ENCODE measurements at places on chromosomes 5 and 9. TPM values are rescaled to one million over a fixed set of nuclear protein-coding genes. Genes with fewer than 3 reads are reported as not detected.

The NUDT2 gene
- total RNA-seq, result 22.5 TPM

The PPIC gene
- total RNA-seq, result 24.3 TPM

The CDC14B gene
- total RNA-seq, result 16.0 TPM

The ASS1 gene
- total RNA-seq, result 59.9 TPM

The IL3 gene
- total RNA-seq, result not detected

The NUTM2G gene
- not detected for total RNA-seq

The TRMT10B gene
- 4.8 TPM for total RNA-seq

DNA sequence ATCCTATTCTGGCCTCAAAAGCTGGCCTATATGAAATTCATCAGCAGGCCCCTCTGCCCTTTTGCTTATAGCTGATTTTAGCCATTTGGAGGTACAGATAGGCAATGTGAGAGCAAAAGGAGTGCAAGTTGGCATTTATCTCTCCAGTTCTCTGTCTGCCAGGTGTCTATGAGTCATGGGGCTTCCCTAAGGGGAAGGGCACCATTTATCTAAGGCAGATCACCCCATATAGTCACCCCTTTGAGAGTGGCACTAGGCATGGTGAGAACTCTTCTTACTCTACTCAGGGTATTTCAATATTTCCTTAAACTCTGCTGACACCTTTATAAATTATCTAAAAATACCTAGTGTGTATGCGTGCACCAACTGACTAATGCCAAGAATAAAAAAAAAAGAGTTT, 314.7 kb upstream of the CDH6 start:
- H3K4me3 ChIP-seq, result no peak overlapping the region
- DNase-seq, result no peak
- H3K36me3 ChIP-seq, result no peaks in the 10 kb centered on the region
- no peak overlapping the region for H3K27ac ChIP-seq

DNA sequence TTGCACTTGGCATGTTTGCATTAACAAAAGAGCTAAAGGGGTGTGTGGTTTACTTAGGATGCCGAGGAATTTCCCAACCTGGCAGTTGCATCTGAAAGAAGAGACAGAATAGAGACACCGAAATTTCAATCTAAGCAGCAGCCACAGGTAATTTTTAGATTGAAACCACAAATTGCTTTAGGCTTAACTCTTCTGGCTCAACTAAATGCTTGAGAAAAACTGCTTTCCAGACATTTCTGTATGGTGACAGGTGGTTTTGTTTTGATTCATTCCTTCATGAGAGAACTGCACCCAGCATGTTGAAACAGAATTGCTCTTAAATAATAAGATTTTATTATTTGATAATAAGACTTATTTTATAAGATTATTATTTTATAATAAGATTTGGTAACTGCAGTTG, 21.5 kb downstream of the SECISBP2 start:
- no peak for DNase-seq
- H3K27ac ChIP-seq, result no peak overlapping the region
- H3K4me3 ChIP-seq, result no peak overlapping the region

- H3K36me3 ChIP-seq, result no peaks in the 10 kb centered on the region
- no peak for DNase-seq
- H3K4me1 ChIP-seq, result no peaks in the 10 kb centered on the region
- H3K4me3 ChIP-seq, result no peak overlapping the region
These were observed 104.9 kb upstream of the RAPGEF1 start for GRCh38 chr9:131844745-131845118.

GRCh38 chr9:109880276-109881169, 100.5 kb downstream of the PALM2AKAP2 start:
- peaks cover 4% of the 10 kb centered on the region for H3K4me1 ChIP-seq
- H3K27me3 ChIP-seq, result no peaks in the 10 kb centered on the region
- no peak overlapping the region for H3K27ac ChIP-seq
- DNase-seq, result no peak
- peaks cover 21% of the 10 kb centered on the region for H3K36me3 ChIP-seq

DNA sequence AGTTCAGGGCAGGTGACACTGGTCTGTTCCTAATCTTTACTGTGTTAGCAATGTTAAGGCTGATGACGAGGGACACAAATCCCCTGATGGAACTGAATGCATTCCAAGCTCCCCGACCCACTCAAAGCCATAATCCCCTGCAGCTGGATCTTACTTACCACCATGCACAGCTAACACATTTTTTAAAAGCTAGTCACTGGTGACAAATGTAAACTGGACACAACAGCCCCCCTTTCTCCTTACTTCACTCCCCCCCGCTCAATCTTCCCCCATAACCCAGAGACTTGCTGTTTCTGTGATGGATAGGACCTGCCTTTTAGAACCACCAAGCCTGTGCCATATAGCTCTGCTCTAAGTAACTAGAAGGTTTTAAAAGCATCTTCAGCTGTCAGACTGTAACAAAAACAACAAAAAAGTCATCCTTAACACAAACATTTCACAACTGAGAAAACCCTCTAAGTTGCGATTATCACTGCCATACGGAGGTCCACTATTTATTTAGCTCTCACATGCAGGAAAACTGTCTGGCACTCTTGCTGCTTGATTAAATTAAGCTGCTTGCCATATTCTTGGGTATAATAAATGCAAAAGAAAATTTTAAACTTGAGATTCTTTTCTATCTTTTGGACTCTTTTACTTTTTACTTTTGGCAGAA, 44.4 kb downstream of the BNC2 start:
- H3K27ac ChIP-seq, result peak overlapping the region; percentile 11
- no peaks in the 10 kb centered on the region for H3K36me3 ChIP-seq
- H3K4me1 ChIP-seq, result peaks cover 19% of the 10 kb centered on the region
- no peaks in the 10 kb centered on the region for H3K27me3 ChIP-seq
- H3K4me3 ChIP-seq, result no peak overlapping the region

DNA sequence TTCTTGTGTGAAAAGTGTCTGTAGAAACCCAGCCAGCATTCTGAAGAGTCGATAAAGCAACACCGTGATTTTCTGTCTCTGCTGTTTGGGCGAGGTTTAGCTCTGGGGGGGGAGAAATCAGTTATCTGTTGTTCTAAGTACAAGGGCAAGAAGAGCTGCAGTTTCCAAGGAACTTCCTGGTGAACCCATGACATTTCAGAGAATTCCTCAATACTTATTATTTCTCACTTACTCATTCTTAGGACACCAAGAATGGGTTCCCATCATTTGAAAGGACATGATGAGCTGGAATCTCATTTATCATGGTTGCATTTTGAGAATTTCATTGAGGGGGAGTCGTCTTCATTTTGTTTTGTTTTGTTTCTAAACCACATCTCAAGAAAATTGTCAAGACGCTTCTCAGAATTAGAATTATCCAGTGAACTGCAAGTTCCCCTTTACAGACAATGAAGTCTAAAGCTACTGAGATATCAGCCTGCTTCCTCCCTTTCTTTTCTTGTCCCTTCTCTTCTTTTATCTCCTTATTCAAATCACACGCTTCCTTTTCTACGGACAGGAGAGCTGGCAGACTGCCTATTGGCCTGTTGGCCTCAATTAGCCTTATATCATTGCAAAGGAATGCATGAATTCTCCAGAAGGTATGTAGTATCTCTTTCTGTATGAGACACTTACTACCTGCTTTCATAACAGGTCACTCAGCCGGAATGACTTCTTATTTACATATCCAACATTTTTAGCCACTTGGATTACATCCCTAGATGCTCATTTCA, 53.7 kb downstream of the ZNF462 start:
- DNase-seq, result peak; percentile 70
- no peaks in the 10 kb centered on the region for H3K27me3 ChIP-seq
- H3K27ac ChIP-seq, result no peak overlapping the region
- H3K4me3 ChIP-seq, result no peak overlapping the region

DNA sequence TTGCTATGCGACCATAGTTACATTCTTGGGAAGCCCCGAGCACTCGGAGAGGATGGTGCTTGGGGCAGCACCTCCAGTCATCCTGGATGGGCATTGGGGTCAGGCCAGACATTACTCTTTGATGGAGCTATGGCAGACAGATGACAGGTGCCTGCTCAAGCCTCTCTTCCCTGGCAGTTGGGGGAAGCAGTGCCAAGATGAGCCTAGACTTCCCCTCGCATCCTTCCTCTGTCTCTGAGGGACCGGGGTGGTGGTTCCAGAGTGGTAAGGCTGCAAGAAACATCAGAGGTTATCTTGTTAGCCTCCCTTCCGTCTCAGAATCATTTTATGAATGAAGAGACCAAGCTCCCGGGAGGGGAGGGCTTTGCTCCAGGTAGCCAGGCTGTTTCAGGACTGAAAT, 2.8 kb upstream of the HMCN2 start:
- no peak for DNase-seq
- peaks cover 61% of the 10 kb centered on the region for H3K27me3 ChIP-seq
- no peak overlapping the region for H3K27ac ChIP-seq
- H3K4me1 ChIP-seq, result peaks cover 36% of the 10 kb centered on the region

- DNase-seq, result no peak
- H3K36me3 ChIP-seq, result no peaks in the 10 kb centered on the region
- no peak overlapping the region for H3K4me3 ChIP-seq
- no peak overlapping the region for H3K27ac ChIP-seq
These were observed 189.5 kb upstream of the PPP1R26 start for GRCh38 chr9:135290086-135290485.

DNA sequence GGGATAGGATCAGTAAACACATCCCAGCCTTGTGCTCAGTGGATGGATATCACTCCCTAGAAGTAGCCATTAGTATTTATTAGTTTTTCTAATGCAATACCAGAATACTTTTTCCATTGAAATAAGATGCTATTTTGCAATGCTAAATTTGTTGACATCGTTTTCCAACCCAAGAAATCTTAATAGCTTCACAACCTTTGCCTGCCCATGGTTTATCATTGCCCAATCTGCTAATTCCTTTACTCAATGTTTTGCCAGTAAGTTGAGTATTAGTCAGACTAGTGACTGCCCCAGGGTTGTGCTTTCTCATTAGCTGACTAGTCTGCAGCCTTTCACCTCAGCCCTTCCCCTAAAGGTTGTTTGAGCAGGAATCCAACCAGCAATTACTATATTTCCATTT, 62.9 kb downstream of the NREP start:
- no peaks in the 10 kb centered on the region for H3K36me3 ChIP-seq
- DNase-seq, result no peak
- H3K27ac ChIP-seq, result no peak overlapping the region
- H3K4me3 ChIP-seq, result no peak overlapping the region
- no peaks in the 10 kb centered on the region for H3K27me3 ChIP-seq
- H3K4me1 ChIP-seq, result peaks cover 2% of the 10 kb centered on the region

GRCh38 chr5:57841676-57842363, 359.2 kb upstream of the ACTBL2 start:
- no peak overlapping the region for H3K4me3 ChIP-seq
- no peaks in the 10 kb centered on the region for H3K27me3 ChIP-seq
- H3K27ac ChIP-seq, result peak overlapping the region; percentile 89
- peaks cover 18% of the 10 kb centered on the region for H3K4me1 ChIP-seq
- peak; percentile 93 for DNase-seq

GRCh38 chr9:89740722-89741121, 135.9 kb downstream of the GADD45G start:
- DNase-seq, result no peak
- no peak overlapping the region for H3K4me3 ChIP-seq
- H3K27me3 ChIP-seq, result peaks cover 17% of the 10 kb centered on the region

DNA sequence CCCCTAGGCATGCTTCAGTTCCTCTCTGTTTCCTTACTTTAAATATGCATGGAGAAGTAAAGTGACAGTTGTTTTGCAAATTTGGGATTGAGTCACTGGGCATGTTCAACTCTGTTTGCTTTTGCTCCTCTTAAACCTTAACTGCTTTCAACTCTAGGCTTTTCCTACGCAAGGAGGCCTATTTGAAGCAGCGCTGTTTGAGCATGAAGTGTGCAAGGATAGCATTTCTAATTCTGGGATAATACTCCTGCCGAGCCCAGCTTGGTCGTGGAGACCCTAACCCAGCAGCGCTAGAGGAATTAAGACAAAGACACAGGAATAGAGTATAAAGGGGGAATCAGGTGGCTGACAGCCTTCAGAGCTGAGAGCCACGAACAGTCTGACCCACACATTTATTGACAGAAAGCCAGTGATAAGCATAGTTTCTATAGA, 803.4 kb upstream of the CDH10 start:
- no peak overlapping the region for H3K27ac ChIP-seq
- no peaks in the 10 kb centered on the region for H3K4me1 ChIP-seq
- H3K27me3 ChIP-seq, result no peaks in the 10 kb centered on the region
- no peak overlapping the region for H3K4me3 ChIP-seq
- no peaks in the 10 kb centered on the region for H3K36me3 ChIP-seq
- DNase-seq, result no peak

DNA sequence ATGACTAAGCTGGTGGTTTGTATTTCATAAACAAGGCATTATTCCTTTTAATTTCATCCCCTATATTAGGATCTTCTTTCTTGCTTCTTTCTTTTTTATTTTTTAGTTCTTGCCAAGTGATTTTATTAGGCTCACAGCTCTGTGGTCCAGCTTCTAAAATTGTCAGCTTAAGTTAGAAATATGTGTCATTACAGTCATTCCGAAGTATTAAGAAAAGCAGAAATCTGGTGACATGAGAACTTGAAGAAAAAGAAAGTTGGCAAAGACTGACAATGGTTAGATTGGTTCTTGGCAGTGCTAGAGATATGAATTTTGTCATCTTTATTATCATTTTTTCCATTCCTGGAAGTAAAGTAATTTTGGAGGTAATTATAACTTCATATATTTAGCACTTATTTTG, 166.5 kb upstream of the PRR16 start:
- no peak overlapping the region for H3K4me3 ChIP-seq
- H3K27me3 ChIP-seq, result no peaks in the 10 kb centered on the region
- DNase-seq, result no peak
